ENCODE measurements at places on chromosomes 2 and 18.

GRCh38 chr2:45909677-45910191 lies 258.3 kb downstream of the PRKCE start:
- peak; percentile 88 for DNase-seq

DNA sequence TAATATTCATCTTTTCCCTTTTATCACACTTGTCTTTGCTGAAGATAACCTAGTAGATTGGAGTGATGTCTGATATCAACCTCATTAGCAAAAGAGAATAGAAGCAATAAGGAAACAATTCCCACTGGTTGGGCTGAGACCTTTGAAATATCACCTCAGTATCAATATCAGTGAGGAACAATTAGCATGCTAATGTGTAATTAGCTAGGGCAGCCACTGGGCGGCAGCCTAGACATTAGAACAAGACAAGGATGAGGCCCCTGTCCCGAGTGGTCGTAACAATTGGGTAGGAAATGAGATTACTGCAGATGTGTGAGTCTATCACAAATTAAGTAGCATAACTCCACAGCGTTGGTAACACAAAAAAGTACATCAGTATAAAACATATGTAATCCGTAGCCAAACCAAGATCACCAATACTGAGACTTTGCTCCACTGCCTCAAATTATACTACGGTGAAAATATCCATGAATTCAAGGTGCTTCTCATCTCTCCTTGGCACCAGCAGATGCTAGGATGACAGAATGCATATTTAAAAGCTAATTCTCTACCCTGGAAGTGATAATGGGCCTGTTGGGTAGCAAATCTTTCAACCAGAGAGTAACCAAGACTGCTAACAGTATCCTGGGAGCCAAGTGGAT lies 99.1 kb downstream of the ALPK2 start:
- peak; percentile 57 for DNase-seq

- no peak for DNase-seq
These were observed 856 bp downstream of the TIA1 start for GRCh38 chr2:70247364-70248180.

DNA sequence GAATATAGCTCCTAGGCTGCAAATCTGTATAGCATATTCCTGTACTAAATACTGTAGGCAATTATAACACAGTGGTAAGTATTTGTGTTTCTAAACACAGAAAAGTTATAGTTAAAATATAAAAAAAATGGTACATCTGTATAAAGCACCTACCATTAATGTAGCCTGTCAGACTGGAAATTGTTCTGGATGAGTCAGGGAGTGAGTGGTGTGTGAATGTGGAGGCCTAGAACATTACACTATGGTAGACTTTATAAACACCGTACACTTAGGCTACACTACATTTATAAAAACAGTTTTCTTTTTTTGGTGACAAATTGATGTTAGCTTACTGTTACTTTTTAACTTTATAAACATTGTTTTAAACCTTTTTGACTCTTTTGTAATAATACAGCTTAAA lies 226.3 kb downstream of the CCDC85A start:
- DNase-seq: peak; percentile 43

DNA sequence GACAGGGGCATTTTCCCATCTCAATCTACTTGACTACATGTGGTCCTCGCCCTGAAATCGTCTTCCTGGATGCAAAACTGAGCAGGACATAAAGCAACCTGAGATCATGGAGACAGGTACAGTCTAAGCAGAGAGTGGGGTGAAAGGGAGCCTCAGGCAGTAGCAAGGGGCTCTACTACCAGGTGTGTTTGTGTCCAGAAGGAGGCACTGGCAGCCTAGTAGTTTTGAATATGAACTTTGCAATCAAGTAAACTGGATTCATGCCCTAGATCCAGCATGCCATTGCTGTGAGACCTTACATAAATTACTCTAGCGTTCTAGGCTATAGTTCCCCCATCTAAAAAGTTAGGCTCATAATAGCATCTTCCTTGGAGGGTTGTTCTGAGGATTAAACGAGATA lies 147.4 kb downstream of the TXNL1 start:
- no peak for DNase-seq

DNA sequence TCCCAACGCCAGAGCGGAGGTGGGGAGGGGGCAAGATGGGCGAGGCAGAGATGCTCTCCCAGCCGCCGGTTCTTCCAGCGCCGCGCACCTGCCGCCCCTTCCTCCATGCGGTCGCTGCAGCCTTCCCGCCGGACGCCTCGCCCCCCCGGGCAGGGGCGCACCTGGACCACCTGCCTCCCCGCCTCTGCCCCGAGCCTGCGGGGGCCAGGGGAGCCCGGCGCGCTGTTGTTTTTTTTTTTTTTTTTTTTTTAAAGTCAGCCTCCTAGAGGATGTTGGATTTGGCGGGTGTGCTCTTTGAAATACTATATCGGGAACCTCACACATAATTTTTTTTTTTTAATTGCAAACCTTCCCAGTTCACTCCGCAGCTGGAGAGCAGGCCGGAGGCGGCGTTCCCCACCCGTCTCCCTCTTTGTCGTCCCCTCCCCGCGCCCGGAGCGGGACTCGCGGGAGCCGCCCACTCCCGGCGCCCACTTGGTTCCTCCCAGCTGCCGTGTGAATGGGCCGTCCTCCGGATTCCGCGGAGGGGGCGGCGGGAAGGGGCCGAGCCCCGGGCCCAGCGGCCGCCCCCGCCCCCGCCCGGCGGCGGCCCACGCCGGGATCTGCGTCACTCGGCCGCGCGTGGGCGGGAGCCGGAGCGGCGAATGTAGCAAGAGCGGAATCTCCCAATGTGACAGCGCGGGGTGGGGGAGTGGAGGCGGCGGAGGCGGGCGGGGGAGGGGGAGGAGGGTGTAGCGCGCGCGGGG lies 421 bp upstream of the NAB1 start:
- DNase-seq: peak; percentile 89

DNA sequence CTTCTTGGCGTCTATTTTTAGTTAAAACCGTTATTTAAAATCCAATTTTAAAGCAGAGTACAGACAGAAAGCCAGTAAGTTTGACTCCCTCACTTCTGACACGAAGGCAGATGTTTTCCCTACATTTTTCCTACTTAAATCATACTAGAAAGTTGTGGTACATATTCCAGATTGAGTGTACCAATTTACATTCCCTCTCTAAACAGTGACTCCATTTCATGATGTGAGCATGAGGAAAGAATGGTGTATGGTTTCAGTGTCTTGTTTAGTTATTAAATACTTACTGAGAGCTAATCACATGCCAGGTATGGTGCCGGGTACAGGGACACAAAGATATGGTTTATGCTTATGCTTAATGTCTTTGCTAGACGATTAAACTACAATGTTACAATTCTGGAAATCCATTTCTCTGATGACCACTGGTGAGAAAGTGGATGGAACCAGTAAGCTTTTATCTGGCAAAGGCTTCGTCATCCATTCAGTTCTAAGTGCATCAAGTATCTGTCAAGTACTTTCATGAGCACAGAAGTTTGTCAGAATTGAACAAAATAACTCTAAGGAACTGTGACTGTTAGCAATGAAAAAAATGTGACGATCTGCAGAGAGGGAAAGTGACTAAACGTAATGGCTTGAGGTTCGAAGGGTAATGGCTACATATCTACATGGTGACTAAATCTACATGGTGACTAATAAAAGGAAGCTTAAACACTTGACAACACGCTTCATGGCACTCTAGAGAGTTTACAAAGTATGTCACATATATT lies 25.7 kb downstream of the MAP4K3 start:
- peak; percentile 86 for DNase-seq

- no peak for DNase-seq
These were observed 96.5 kb upstream of the PIEZO2 start for GRCh38 chr18:11245879-11246278.

DNA sequence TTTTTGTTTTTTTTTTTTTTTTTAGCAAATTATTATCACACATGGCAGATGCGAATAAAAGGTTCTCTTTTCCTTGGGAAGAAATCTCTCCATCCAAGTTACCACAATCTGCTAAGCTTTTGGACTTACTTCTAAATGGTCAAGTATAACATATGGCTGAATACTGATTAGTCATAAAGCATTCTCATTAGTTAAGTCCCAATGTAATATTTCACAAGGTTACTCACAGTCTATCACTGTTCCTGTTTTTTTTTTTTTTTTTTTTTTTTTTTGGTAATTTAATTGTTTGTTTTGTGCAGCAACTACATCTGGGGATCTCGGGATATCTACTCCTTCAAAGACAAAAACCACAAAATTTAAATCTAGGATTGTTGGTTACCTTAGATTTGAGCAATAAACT lies 771.7 kb downstream of the CPS1 start:
- peak; percentile 42 for DNase-seq

- DNase-seq: no peak
These were observed 72.6 kb downstream of the ACTR2 start for GRCh38 chr2:65300134-65300760.

GRCh38 chr2:201559067-201559710 lies 84.1 kb downstream of the TMEM237 start:
- peak; percentile 52 for DNase-seq

GRCh38 chr2:86372133-86372532 lies 34.7 kb upstream of the REEP1 start:
- no peak for DNase-seq

- peak; percentile 63 for DNase-seq
These were observed 11.0 kb downstream of the TTN start for GRCh38 chr2:178796079-178796677.

DNA sequence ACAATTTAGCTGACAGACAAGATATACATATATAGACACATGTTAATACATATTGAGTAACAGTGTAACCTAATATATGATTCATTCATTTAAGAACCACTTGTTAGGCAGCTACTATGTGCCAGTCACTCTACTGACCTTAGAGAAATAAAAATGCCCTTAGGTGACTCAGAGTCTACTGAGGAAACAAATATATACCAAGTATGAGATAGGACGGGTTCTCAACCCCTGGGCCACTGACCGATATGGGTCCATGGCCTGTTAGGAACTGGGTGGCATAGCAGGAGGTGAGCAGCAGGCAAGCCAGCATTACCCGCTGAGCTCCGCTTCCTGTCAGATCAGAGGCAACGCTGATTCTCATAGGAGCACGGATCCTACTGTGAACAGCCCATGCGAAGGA lies 14.8 kb downstream of the STRN start:
- DNase-seq: peak; percentile 89

DNA sequence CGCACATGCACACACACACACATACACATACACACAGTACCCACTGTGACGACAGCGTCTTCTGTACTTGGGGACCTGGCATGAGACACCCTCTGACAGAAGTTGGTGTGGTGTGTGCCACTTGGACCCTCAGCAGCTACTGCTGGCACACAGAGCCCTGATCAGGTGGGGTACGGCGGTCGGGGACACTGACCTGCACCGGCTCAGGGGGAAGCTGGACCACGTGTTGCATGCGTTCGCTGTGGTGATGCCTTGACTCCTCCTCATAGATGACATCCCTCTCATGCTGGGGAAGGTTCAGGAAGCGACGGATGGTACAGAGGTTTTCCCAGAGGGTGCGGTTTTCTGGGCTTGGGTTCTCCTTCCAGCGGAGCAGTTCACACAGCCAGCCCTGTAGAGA lies 149.2 kb downstream of the SATB2 start:
- DNase-seq: no peak

GRCh38 chr2:218877331-218877730 lies 3.3 kb upstream of the WNT10A start:
- no peak for DNase-seq

- DNase-seq: no peak
These were observed 50.0 kb upstream of the ATL2 start for GRCh38 chr2:38427054-38427453.

DNA sequence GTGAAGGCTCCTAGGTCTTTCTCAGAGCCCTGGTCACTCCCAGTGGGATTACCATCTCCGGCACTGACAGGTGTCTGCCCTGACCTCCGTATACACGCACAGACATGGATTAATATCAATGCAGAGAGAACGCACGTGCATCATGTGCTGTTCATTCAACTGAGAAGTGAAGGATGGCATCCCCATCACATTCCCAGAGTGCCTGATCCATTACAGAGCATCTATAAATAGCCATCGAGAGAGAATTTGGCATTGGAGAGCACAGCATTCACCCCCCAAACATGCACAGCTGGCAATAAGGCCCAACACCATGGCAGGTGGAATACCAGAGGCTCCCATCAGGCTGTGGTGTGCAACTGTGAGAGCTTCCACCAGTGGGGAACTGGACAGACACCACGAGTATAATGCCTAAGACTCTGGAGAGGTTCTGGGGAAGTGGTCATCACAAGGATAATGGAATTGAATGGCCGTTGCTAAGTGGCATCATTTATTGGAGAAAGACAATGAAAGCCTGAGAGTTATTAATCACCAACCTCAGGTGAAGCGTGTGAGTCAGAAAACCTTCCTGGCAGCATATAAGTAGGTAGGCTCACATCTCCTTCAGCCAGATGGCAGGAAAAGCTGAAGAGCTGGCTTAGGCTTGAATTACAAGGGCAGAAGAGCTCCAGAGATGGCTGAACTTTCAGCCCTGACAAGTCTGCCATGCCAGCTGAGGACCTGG lies 244.5 kb upstream of the ID2 start:
- no peak for DNase-seq

DNA sequence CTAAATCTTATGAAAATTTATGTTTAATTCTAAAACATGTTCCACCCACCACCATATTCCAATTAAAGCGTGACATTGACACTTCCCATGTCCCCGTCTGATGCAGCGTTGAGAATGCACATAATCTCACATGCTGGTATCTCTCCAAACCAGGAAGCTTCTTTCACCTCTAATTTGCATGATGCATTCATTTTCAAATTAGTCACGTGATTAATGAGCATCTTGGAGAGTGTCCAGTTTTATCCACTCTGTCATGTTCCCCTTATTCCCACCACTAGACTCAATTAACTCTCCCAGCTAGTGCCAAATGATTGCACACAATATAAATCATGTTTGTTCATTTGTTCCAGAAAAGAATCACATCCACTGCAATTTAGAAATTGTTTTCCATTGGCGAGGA lies 105.8 kb downstream of the RIT2 start:
- DNase-seq: no peak

- DNase-seq: no peak
These were observed 4.7 kb upstream of the TGFA start for GRCh38 chr2:70558195-70558808.

- no peak for DNase-seq
These were observed 2.0 kb upstream of the FAM117B start for GRCh38 chr2:202632682-202633290.

- DNase-seq: no peak
These were observed 63.7 kb upstream of the ZCCHC2 start for GRCh38 chr18:62458868-62459716.

- DNase-seq: no peak
These were observed 97.6 kb upstream of the PPP1CB start for GRCh38 chr2:28653892-28654662.

GRCh38 chr2:104673225-104673624 lies 180.7 kb upstream of the POU3F3 start:
- no peak for DNase-seq

GRCh38 chr2:20596973-20597859 lies 53.7 kb downstream of the HS1BP3 start:
- no peak for DNase-seq

- no peak for DNase-seq
These were observed 34.9 kb upstream of the ARMC9 start for GRCh38 chr2:231163414-231164095.

- peak; percentile 39 for DNase-seq
These were observed 54.1 kb downstream of the E2F6 start for GRCh38 chr2:11411768-11412448.

Data from epithelial cell of esophagus (primary cell).